ENCODE measurements at places on chromosomes 5 and 9. TPM values are rescaled to one million over a fixed set of nuclear protein-coding genes. Genes with fewer than 3 reads are reported as not detected.

GRCh38 chr5:169609716-169610115 is 26.1 kb downstream of the SPDL1 start:
- H3K4me1 ChIP-seq: no peaks in the 10 kb centered on the region
- peaks cover 11% of the 10 kb centered on the region for H3K36me3 ChIP-seq
- no peak overlapping the region for H3K4me3 ChIP-seq
- no peaks in the 10 kb centered on the region for H3K27me3 ChIP-seq
- DNase-seq: peak; percentile 6

DNA sequence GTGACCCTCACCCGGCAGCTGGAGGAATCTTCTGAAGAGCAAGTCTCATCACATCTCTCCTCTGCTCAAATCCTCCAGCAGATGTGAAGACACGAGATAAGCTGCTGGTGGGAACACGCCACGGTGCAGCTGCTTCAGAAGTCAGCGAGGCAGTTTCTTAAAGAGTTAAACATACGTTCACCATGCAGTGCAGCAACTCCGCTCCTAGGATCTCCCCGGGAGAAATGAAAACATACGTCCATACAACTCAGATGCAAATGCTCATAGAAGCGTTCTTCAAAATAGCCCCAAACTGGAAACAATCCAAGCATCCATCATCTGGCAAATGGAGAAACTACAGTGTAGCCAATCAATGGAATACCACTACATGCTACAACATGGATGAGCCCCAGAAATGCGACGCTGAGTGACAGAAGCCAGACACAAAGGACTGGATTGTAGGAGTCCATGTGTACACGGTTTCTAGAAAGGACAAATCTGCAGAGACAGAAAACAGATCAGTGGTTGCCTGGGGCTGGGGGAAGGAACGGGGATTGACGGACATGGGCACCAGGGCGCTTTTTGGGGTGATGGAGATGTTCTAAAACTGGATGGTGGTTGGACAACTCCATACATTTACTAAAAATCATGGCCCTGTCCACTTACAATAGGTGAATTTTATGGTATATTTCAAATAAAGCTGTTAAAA is 150.6 kb downstream of the COL23A1 start:
- H3K4me1 ChIP-seq: no peaks in the 10 kb centered on the region
- H3K27me3 ChIP-seq: no peaks in the 10 kb centered on the region
- H3K36me3 ChIP-seq: no peaks in the 10 kb centered on the region

- H3K27me3 ChIP-seq: no peaks in the 10 kb centered on the region
- H3K4me3 ChIP-seq: no peak overlapping the region
- no peak overlapping the region for H3K27ac ChIP-seq
- no peaks in the 10 kb centered on the region for H3K4me1 ChIP-seq
Observed at GRCh38 chr5:11415751-11416150, 488.5 kb downstream of the CTNND2 start.

LOX gene
- 317 TPM for total RNA-seq

- H3K4me3 ChIP-seq: no peak overlapping the region
- H3K27me3 ChIP-seq: no peaks in the 10 kb centered on the region
- no peaks in the 10 kb centered on the region for H3K36me3 ChIP-seq
- DNase-seq: no peak
- no peak overlapping the region for H3K27ac ChIP-seq
Observed at GRCh38 chr9:105087910-105088898, 156.2 kb upstream of the SLC44A1 start.

RLN1 gene
- not detected for total RNA-seq

DNA sequence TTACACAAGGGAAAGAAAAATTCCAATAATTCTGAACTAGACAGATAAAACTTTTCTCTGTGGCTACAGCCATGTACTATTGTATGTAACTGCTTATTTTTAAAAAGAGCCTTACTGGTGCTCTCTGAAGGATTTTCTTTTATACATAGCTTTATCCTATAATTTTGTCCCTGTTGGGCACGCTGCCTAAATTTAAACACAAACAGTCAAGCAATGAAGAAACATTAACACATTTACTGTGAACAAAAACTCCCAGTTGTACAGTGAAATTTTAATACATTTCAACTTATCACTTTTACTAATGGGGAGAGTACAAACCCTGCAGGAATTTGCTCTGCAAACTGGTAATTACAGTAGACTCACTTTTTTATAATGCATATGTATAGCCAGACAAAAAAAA is 273.3 kb downstream of the BNC2 start:
- no peak overlapping the region for H3K27ac ChIP-seq
- DNase-seq: no peak
- H3K4me3 ChIP-seq: no peak overlapping the region
- peaks cover 4% of the 10 kb centered on the region for H3K36me3 ChIP-seq

DNA sequence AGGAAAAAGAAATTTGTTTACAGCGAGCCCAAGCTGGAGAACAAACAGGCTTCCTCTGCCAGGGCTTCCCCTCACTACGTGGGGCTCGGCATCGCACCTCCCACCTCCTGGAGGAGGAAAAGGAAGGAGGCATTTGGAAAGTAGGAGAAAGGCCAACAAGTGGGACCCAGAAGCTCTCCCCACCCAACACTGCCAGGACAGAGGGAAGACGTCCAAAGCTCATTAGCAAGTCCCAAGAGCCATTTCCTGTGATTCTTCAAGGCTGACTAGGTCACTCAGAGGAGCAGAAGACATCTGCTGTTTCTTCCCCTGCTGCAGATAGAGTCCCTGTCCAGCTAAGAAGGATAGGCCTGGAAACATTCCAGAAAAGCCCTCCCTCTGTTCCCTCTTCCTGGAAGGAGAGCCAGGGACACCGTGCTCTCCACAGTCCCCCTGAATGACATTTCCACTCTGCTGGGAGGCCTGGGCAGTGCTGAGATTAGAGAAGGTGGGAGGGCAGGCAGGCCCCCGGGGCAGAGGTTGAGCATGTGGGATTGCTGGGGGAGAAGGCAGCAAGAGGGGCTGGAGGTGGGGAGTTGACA is 57.0 kb upstream of the NEURL1B start:
- H3K36me3 ChIP-seq: no peaks in the 10 kb centered on the region
- no peak overlapping the region for H3K4me3 ChIP-seq
- H3K27ac ChIP-seq: no peak overlapping the region
- no peak for DNase-seq

- no peaks in the 10 kb centered on the region for H3K27me3 ChIP-seq
- H3K36me3 ChIP-seq: no peaks in the 10 kb centered on the region
- DNase-seq: no peak
- peak overlapping the region; percentile 8 for H3K4me3 ChIP-seq
Observed at GRCh38 chr9:13665418-13666066, 386.1 kb upstream of the MPDZ start.

DNA sequence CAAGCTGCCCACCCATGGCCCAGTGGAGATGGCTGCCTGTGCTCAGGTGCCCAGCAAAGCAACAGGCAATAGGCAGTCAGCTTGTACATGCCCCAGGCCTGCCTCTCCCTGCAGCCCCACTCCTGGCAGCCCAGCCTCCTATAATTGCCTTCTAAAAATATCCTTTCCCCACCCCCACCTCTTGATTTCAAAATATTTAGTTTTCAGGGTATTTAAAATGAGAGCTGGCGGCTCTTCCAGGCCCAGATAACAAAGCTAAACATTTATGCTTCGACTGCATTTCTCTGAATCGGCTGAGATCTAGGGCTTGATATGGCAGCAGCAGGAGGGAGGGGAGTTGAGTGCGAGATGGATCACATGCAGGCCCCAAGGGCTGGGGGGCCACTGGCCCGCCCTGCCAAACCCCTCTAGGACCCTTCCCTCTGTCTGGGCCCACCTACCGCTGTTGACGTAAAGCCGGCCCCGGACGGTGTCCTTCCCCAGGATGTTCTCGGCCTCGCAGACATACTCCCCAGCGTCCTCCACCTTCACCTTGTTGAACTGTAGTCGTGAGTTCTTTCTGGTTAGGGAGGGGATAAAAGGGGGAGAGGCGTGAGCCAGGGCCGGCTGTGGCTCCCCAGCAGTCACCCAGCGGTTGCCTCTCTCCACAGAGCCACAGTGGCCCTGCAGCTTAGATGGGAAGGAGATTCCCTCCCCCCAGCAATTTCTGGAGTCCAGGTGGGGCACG is 85.0 kb downstream of the PSD2 start:
- no peaks in the 10 kb centered on the region for H3K36me3 ChIP-seq
- DNase-seq: no peak

GRCh38 chr5:68711293-68712200 is 382.3 kb upstream of the SLC30A5 start:
- H3K27ac ChIP-seq: no peak overlapping the region
- H3K4me1 ChIP-seq: no peaks in the 10 kb centered on the region
- no peak overlapping the region for H3K4me3 ChIP-seq
- no peaks in the 10 kb centered on the region for H3K36me3 ChIP-seq
- peak; percentile 53 for DNase-seq

NMUR2 gene
- total RNA-seq: not detected

- H3K27me3 ChIP-seq: no peaks in the 10 kb centered on the region
- no peak for DNase-seq
- no peak overlapping the region for H3K27ac ChIP-seq
- no peak overlapping the region for H3K4me3 ChIP-seq
- no peaks in the 10 kb centered on the region for H3K4me1 ChIP-seq
- no peaks in the 10 kb centered on the region for H3K36me3 ChIP-seq
Observed at GRCh38 chr9:109467936-109468335, 30.2 kb downstream of the PTPN3 start.
